ENCODE measurements at places on chromosomes 11 and 22.

DNA sequence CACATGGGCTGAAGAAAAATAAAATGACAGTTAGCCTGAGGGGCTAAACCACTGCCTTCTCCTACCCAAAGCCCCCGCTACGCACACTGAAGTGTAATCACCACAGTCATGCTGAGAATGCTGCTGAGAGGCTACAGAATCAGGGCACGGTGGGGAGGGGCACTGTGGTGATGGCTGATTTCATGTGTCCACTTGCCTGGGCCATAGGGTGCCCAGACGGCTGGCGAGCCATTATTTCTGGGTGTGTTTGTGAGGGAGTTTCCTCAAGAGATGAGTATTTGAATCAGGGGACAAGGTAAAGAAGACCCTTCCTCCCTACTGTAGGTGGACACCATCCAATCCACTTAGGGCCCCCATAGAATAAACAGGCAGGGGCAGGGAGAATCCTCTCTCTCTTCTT is 1313.2 kb downstream of the TBC1D22A start:
- no peak for DNase-seq

DNA sequence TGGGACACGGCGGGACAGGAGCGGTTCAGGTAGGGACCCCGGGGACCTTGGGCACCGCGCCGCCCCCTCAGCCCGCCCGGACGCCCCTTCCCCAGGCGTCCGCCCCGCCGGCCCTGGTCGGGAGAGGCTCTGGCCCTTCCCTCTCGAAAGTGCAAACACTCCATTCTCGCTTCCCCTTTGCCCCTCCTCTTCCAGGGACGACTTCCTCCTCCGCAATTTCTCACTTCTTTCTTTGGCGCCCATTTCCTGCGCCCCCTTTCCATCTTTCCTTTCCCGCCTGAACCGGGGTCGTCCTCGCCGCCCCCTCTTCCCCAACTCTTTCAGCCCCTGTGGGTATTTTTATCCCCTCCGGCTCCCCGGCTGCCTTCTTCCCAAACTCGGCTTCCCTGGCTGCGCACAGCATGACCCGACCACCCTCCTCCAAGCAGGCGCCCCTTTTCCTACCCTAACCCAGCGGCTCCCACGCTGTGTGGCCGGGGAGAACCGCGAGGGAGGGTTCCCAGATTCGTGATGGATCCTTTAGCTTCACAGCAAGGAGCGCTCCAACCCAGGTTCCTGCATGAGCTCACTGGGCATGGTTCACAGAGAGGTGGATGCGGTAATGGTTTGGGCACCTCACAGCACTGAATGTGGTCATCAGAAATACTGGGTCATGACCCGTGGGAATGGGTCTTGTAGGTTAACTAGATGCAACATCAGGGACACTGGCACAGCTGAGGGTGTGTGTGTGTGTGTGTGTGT is 689 bp downstream of the RAB39A start:
- no peak for DNase-seq

DNA sequence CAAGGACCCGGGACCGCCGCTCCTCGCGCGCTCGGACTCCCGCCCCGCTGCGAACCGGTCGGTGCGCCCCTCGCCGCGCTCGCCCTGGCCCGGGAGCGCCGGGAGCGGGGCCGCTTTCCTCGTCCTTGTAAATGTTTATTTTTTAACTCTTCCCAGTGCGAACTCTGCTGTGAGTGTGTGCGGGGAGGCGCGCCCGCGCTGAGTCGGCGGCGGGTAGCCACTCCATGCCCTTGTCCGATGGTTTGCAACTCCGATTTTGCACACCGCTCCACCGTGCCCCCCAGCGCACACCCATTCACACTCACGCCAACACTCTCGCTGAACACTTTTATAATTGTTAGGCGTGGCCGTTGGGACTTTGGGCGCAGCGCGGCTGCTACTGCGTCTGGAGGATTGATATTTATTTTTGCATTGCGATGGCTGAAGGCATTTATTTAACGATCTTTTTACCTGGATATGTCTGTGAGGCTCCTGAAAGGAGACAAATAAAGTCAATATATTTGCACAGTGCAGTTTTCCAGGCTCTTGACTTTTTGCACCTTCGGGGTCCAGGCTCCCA is 1.0 kb downstream of the C11orf96 start:
- no peak for DNase-seq

DNA sequence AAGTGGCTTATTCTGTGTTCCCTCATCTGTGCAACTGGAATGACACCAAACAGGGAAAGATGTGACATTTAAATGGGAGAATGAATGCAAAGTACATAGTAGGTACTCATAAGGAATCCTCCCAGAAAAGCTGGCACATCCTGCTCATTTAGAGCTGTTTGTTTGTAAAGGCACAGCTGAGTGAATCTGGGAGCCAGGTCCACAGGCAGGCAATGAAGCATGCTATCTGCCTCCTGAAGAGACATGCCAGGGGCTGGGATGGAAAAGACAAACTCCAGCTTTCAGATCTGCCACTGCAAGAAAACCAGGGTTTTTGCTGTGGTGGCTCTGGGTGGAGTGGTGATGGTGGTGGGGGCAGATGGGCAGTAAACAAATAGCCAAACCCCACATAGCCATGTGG is 150.1 kb downstream of the TENM4 start:
- DNase-seq: no peak

DNA sequence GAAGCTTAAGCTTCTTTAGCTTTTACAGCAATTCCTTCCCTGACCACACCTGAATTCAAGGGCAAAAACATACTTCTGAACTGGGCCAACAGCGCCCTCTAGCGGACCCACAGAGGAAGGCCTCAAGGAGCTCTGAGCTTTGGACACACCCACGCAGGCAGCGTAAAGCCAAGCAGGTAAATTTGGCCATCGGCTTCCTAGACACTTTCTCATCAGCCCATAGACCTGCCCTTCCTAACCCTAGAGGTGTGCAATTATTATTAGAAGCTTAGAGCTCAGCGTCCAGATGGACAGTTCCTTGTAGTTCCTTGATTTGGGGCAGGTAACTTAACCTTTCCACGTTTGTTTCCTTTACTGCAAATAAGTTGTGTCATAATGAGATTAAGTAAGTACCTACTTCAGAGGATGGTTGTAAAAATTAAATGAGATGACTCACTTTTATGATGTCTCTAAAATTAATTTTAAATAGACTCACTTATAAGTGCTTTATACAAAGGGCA is 25.7 kb upstream of the HMGXB4 start:
- peak; percentile 31 for DNase-seq

GRCh38 chr11:9862981-9863380 is 199.1 kb downstream of the SWAP70 start:
- DNase-seq: no peak
